ENCODE measurements at places on chromosomes 5 and 9. TPM values are rescaled to one million over a fixed set of nuclear protein-coding genes. Genes with fewer than 3 reads are reported as not detected.

ELOVL7 gene
- total RNA-seq: not detected

PCDHA2 gene
- total RNA-seq: not detected

BICD2 gene
- total RNA-seq: 33.4 TPM

ENTPD2 gene
- not detected for total RNA-seq

GGTA1 gene
- not detected for total RNA-seq

PPP3R2 gene
- total RNA-seq: not detected

SURF1 gene
- 61.1 TPM for total RNA-seq

FSTL4 gene
- not detected for total RNA-seq

GRXCR2 gene
- not detected for total RNA-seq

DNA sequence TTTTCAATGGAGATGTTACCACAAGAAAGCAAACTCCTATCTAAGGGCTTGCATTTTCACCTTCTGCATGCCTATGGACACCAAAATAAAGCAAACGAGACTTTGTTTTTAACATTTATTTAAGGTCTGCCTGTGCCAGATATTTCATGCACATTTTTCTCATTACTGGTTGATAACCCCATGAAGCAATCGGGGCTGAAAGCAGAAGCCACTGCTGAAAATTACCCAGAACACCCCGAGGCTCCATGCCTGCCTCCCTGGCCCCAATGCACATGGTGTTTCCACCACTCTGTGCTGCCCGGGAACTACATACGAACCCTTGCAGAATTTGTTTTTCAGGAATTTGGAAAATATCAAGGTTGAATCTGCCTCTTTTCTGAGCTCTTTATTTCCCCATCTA is 240.1 kb downstream of the NR2F1-AS1 start:
- no peak for DNase-seq

GRCh38 chr9:128022886-128023285 is 42.1 kb upstream of the EEIG1 start:
- no peak for DNase-seq

DNA sequence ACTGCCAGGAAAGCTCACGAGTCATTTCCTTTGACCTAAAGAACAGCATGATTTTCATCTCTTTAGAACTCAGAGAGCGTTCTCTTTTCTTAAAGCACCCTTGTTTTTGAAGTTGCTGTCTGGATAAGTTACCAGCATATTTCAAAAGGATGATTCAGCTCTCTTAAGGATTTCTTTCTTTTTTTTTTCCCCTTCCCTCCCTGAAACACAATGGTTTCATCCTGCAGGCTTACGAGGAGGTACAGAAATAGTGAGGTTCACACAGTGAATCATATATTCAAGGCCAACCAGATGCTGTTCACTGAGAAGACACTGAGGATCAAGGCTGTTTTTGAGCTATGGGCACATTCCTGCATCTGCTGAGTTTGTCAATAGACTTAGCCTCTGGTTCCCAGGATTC is 257.2 kb downstream of the KIF4B start:
- DNase-seq: no peak

DNA sequence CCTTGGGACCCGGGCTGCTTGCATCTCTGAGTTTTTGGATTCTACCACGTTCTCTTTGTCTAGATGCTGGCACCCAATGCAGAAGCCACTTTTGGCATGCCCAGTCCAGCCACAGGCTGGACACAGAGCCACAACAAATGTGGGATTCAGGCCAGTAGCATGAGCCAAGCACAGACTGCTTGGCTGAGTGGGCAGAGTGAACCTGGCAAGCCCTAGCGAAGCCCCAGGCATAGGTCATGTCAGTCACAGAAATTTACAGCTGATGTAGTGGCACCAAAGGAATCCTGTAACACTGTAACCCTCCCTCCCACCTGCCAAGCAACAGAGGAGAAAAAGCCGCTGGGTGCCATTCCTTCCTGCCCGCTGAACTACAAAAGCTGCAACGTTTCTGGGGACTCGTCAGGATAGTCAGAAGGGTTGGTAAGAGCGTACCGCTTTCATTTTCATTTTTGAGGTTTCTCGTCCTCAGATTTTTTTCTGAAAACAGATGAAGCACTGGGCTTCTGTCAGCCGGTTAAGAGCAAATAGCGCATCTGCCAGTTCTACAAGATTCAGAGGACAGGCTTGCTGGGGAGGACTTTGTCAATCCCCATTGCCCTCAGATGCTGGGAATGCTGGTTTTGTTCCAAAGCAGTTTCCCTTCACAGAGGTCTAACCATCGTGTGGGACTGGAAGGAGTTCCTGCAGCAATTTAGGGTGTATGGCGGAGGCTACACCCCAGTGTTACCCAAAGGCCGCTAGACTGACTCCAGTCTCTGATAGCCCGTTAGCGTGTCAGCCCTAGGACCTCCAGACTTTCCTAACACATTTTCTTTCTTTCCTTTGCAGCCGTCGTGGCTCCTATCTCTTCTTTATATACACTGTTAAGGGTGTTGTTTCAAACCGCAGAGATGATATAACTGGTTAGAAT is 399.0 kb downstream of the HTR1A start:
- DNase-seq: no peak

GRCh38 chr5:126448720-126449119 is 25.5 kb downstream of the GRAMD2B start:
- DNase-seq: no peak

GRCh38 chr9:112754578-112754977 is 4.0 kb downstream of the SNX30 start:
- peak; percentile 79 for DNase-seq

GRCh38 chr5:145449794-145450193 is 385.3 kb downstream of the PRELID2 start:
- DNase-seq: no peak

- no peak for DNase-seq
Observed at GRCh38 chr5:53779541-53779981, 219.1 kb downstream of the NDUFS4 start.

DNA sequence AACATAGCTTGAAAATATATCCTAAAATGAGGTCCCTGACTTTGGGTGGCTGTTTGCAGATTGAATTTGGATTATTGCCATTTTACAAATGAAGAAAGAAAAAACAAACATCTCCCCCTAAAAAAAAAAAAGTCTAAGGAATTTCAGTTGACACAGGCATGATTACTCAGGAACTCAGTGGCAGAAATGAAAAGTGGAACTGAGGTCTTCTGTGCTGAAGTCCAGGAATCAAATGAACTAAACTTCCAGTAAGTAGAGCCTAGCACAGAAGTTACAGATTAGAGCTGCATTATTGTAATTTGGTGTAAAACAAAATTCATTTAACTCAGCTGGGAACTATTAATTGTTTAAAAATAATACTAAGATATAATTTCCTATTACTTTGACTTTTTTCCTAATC is 26.7 kb downstream of the FAM170A start:
- DNase-seq: no peak

- no peak for DNase-seq
Observed at GRCh38 chr5:149404746-149405549, 25.9 kb upstream of the IL17B start.

DNA sequence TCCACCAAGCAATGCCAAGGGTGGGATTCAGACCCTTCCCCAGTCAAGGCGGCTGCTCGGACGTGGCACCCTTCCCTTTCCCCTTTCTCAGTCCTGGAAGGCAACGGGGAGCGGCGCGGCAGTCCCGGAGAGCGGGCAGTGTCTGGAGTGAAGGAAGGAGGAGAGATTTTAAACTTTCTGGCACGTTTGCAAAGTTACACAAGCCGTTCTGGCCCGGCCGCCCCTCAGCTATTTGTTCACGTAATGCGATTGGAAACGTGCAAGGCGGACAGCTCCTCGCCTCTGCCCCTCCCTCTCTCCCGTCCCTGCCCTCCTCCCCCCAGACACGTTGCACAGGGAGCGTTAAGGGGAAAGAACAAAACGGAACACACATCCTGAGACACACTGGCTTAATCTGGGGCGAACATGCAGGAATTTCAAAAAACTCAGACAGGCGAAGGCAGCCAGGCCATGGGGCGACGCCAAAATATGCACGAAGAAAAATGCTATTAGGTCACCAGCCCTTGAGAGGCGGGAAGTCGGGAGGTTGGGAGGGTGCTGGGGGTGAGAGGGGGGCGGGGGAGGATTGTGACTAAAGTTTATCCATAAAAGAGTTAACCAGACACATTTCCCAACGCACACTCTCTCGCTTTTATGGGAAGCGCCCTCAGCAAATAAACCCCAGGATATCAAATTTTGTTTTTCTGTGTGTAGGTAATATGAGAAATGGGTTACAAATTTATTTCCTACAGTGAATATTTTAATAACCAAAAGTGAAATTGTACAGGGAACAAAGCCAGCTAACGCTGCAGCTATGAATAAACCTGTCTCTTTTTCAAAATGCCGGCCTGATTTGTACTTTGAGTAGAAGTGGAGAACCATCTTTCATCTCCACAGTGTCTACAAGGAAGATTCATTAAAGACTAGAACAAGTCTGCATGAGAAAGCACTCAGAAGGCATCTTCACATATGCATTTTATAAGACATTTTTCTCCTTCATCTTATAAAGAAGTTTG is at the start of gene LOX:
Gene LOX, minus strand, starts transcription at position 144 of the 995 bp plus-strand sequence. CDS start 274 bp downstream, outside the sequence.
- no peak for DNase-seq

DNA sequence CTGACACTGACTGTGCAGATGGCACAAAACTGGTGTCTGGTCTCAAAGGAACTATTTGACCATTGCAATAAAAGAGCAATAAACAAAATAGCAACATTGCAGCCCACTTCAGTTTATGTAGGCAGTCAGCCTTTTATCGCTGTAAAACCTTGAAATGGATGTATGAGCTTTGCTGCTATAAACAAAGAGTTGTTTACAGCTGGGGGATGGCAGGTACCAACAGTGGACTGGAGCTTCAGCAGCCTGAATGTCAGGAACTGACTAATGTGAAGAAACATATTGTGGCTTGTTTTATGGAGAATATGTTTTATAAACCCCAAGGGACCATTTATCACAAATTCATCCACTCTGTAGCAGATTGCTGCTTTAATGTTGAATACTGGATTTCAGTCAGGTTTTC is 78.0 kb downstream of the PTPRD start:
- no peak for DNase-seq

- DNase-seq: no peak
Observed at GRCh38 chr5:7794823-7795222, 56.1 kb downstream of the CFAP90 start.

DNA sequence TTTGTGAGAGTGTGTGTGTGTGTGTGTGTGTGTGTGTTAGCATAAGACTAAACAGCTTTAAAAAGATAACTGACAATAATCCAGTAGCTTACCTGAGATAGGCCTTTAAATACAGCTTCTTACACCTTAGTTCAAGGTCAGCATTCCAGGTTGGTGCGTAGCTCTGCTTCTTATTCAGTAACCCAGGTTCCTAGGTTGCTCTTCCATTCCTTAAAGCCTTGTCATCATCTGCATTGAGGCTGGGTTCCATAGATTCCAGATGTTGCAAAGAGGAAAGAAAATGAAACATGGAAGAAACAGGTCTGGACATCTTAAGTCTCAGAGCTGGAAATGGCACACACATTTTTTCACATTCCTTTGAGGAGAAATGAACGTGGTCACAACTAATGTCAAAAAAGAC is 53.9 kb upstream of the CAMK4 start:
- DNase-seq: no peak

GRCh38 chr9:122036988-122037387 is 56.1 kb downstream of the TTLL11 start:
- DNase-seq: no peak

- DNase-seq: no peak
Observed at GRCh38 chr5:119322948-119323537, 32.8 kb upstream of the TNFAIP8 start.

GRCh38 chr9:120385606-120386389 is 194.2 kb downstream of the CDK5RAP2 start:
- no peak for DNase-seq

- no peak for DNase-seq
Observed at GRCh38 chr5:150600616-150601490, 39.6 kb upstream of the SYNPO start.

DNA sequence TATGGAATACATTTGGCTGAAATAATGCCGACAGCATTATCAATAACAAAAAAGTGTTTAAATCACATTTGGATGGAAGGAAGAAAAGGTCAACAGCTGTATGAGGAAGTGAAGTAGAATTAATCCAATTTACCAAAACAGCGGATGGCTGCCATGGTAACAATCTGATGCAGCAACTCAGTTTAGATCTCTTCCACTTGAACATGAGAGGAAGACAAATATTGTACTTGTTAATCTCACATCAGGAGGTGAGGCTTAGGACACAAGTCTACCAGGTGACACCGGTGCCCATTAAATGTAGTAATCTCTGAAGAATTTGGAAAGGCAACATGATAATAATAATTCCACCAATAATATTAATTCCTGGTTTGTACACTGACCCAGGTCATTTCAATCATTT is 2.4 kb downstream of the RASEF start:
- DNase-seq: no peak

DNA sequence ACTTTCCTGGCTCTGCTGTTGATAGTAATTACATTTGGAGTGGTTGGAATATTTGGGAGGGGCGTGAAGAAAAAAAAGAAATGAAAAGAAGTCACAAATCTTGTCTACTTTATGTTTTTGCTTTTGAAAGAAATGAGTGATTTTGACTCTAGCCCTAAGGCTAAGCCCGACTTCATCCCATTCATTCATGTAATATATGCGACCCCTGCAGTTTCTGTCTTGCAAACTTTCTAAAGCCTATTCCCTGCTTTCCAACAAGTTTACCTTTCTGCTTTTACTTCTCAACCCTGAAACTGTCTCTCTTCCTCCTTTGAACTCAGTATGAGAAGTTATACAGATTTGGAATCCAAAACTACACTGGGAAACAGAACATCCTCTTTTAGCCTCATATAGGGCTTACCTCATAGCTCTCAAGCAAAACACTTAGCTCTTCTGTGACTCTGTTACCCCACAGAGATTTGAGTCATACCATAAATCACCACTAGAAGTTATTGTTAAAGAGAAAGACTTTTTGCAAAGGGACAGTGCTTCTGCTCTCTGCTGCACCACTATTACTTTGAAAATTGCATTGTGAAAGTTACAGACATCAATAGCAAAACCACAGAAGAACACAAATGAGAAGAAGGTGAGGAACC is 1.6 kb downstream of the CFAP95 start:
- DNase-seq: no peak

GRCh38 chr5:67435032-67435431 is 238.4 kb upstream of the CD180 start:
- DNase-seq: no peak

Data from CD4-positive, alpha-beta memory T cell (primary cell).